Occipital lobe (tissue), 3 donors: ENCODE measurements at places on chromosomes 1 and 21.

DNA sequence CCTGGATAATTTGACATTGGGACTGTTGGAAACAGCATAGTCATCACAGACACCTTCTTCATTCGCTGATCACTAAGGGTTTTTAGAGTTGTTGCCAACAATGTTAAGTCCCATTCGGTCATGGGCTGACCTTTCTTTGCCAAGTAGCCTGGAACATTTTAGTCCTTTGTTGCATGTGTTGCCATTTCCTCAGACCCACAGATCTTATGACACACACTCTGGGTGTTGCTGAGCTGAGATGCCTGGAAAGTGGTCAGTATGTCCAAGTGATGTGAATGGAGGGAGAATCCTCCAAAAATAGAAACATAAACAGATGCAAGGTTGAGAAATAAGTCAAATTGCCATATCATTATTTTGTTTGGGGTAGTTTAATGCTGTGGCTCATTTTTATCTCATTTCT, 61.5 kb upstream of the GJA5 start:
- DNase-seq, result no peak

DNA sequence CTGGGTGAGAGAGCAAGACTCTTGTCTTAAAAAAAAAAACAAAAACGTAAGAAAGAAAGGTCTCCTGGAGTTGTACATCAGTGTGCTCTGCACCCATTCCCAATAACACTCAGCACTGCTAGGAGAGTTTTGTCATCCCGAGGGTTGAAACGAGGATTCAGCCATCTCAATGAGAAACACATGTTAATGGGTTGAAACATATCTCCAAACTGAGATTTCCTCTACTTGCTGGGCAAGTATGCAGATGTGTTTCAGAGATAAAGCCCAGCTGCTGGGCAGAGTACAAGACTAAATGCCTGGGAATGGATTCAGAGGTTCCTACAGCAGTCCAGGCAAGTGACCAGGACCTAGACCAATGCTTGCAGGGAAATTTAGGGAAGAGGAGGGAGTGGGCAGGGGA, 2.6 kb upstream of the MFN2 start:
- DNase-seq, result no peak

DNA sequence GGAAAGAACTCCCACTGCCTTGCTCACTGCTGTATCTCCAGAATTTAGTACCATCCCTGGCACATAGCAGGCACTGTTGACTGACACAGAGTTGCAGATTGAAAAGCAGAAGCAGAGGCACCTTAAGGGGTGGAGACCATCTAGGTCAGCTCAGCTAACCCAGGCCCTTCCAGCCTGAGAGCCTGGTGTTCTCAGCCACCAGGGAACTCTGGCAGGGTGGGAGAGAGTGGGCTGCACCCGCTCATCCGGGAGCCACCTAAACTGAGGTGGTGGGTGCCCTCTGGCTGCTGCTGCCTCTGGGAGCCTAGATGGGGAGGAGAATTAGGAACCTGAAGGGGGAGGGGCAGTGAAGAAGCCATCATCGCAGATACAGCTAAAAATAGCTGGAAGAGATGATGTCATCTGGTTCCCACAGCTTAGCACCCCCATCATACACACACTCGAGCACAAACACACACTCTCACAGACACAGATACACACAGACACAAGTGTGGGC, 1.5 kb upstream of the TSPAN1 start:
- peak; percentile 15 for DNase-seq

DNA sequence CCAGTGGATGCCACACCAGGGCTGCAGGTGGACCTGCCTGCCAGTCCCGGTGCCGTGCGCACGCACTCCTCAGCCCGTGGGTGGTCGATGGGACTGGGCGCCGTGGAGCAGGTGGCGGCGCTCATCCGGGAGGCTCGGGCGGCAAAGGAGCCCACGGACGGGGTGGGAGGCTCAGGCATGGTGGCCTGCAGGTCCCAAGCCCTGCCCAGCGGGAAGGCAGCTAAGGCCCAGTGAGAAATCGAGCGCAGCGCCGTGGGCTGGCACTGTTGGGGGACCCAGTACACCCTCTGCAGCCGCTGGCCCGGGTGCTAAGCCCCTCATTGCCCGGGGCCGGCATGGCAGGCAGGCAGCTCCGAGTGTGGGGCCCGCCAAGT, 1171.8 kb upstream of the B3GALT2 start:
- DNase-seq, result no peak

GRCh38 chr1:225508538-225509375, 80.9 kb upstream of the LBR start:
- DNase-seq, result no peak

DNA sequence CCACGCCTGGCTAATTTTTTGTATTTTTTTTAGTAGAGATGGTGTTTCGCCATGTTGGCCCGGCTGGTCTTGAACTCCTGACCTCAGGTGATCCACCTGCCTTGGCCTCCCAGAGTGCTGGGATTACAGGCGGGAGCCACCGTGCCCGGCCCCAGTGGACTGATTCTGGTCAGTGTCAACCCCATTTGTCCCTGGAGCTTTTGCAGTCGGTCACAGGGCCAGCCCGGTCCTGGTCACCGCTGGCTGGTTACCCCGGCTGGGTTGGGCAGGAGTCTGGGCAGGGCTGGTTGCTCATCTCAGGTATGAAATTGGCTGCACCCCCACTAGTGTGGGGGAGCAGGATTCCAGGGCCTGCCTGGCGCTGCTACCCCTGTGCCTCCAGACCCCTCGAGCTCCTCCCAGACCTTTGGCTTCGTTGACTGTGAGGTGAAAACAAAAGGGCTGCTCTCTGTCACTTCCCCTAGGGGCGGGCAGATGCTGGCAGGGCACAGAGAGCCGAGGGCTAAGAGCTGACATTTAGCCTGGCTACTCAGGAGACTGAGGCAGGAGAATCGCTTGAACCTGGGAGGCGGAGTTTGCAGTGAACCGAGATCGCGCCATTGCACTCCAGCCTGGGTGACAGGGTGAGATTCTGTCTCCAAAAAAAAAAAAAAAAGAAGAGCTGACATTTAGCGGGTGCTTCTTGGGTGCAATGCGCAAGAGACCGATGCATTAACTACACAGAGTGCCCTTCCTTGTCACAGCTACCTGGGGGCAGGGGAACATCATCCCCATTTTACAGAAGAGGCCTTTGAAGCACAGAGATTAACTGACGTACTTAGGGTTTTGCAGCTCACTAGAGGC, 10.6 kb downstream of the TNFRSF1B start:
- DNase-seq, result no peak

DNA sequence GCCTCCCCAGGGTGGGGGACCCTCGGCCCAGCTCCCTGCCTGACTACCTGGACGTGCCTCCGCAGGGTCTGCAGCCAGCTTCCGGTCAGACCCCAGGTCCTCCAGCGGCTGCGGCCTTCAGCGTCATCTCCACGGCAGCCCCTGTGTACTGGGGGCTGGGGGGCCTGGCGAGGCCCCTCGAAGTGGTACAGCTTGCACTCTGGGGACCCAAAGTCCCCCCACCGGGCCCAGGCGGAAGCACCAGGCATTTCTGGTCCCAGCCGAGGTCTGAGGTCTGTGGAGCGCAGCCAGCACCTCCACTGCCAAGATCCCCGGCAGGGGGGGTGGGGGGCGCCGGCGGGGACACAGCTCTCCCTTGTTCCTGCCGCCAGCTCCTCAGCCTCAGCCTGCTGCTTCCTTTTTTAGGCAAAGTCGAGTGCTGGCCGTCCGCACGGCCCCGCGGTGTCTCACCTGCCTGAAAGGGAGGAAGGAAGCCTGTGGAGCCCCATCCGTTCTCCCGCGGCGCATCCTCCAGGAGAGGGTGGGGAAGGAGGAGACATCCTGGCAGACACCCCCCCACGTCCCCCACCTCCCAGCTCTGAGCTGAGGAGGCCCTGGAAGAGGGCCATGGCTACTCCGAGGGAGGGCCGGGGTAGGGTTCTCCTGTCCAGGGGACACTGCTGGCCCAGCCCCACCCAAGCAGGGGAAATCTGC, 1.2 kb upstream of the VWA1 start:
- DNase-seq, result peak; percentile 44

- no peak for DNase-seq
Measured at GRCh38 chr1:227942716-227943261, 4.9 kb downstream of the WNT9A start.

DNA sequence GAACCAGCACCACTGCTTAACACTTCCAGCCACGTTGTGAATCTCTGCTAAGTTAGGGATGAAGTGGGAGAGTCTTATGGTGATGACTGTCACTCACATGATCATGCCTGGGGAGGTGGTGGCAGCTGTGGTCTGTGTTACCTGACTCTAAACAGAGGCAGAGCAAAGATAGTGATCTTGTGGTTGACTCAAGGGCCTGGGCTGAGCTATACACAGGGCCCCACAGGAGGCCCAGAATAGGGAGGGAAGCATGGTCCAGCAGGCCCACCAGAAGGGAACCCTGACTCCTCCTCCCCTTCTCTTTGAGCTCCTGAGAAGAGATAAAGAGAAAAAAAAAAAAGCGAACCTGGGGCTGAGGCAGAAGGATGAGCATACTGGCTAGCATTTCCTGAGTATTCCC, 55.0 kb downstream of the PLXNA2 start:
- DNase-seq, result no peak

DNA sequence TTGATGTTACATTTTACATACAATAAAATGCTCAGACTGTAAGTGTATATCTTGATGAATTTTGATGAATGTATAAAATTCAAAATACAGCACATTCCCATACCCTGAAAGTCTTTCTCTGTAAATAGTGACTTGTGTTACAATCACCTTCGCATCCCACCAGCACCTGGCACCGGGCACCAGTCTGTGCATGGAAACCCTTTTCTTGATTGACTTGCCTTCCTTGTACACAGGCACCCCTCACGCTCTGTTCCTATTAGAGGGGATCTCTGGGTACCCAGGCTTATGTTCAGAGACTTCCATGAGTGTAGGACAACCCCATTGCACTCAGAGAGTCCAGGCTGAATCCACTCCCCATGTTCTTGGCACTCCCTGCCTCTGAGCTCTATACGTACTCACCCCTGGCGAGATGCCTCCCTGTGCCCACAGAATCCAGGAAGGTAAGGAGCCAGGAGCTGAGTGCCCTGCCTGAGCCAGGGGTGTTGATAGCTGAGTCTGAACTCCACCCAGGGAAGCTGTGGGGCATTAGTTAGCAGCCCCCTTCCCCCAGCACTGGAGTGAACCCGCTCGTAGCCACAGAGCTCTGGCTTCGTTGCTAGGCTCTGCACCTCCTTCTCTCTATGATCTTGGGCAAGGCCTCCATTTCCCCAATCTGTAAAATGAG, 22.5 kb upstream of the PKP1 start:
- no peak for DNase-seq

GRCh38 chr21:35796844-35797243, 263.5 kb downstream of the SETD4 start:
- no peak for DNase-seq

DNA sequence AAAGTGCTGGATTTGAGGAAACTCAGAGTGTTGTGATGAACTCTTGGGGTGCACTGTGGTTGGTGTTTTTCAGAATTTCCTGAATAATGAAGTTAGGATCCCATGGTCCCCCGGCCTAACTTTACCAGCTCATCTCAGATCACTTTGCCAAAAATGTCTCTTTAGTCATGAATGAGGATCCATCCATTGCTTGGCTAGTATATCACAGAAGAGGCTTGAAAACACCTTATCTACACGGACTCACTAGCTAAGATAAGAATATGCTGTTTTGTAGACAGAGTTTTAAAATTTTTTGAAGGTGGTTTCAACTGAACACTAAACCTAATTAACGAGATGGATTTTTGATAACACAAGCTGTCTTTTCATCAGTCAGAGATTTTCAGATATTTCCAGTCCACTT, 53.8 kb downstream of the IVNS1ABP start:
- no peak for DNase-seq

GRCh38 chr21:32325706-32326105, 27.1 kb downstream of the MRAP start:
- DNase-seq, result no peak

- DNase-seq, result no peak
Measured at GRCh38 chr1:204962742-204963632, 80.0 kb upstream of the CNTN2 start.

DNA sequence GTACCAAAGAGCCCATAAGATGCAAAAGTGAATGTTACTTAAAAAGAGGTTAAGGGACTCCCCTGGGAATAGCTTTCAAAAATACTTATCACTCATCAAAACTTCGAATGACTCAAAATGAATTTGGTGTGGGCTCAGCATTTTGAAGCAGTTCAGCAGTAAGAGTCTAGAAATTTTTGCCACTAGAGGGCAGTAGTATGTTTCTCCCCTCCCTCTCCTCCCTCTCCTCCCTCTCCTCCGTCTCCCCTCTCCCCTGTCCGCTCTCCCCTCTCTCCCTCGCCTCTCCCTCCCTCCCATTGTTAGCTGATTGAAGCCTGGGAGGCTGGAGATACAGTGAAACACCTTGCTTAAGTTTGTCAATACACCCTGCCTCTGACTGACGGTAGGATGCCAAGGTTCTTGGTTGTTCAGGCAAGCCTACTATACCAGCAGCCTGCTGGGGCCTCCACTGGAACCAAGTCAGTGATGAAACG, 70.8 kb upstream of the TENT5C start:
- no peak for DNase-seq

DNA sequence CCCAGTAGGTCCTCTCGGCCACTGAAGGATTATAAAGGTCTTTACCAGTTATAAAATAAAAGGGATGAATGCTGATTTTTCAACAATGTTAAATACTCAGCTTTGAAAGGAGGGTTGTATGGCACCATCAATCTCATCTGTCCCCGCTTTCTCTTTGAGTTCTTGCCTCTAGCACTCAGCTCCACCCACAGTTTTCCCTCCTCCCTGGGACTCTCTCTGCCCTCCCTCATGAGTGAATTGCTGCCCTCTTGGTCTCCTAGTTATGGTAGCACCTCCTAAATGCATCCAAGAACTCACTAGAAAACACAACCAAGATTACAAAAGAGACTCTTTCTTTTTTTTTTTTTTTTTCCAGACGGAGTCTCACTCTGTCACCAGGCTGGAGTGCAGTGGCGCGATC, 91.0 kb downstream of the TEX35 start:
- no peak for DNase-seq

GRCh38 chr1:101079341-101079740, 53.8 kb upstream of the DPH5 start:
- no peak for DNase-seq

DNA sequence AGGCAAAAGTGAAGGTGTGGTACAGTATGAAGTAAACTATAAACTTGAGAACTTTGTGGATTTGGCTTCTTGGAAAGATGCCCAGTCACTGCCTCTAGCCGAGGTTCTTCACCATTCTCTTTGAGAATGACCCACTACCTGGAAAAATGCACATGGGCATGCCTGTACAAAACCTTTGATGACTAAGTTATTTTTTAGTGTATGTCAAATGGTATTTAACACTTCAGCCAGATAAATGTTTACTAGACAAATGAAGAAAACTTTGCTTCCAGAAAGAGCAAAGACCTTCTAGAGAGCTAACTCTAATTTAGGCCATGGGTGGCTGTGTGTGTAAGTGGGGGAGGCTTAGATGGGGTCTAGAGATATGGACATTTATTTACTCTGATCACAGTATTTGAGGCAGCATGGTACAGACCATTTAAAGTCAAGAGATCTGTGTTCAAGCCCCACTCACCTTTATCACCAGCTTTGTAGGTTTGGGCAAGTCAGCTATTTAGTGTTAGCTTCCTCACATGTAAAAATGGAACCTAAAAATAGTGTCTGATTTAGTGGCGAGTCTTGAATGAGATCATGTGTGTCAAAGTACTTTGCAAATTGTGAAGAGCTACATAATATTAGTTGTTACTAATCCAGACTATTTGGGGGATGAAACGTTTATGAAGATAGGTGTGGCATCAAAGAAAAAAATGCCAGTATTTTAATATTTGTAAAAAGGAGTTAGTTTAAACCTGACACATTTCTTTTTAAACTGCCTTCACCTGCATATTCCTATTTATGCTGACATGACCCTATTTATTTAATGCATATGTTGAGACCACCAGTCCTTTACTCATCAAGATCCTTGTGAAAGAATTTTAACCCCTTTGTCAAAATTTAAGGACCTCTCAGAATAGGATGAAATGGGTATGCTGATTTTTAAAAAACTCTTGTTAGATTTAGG, 20.2 kb downstream of the NFYC start:
- no peak for DNase-seq

- no peak for DNase-seq
Measured at GRCh38 chr1:184113251-184113650, 61.7 kb downstream of the TSEN15 start.
